PC-3 (cell line): ENCODE measurements at places on chromosomes 7 and 10. TPM values are rescaled to one million over a fixed set of nuclear protein-coding genes. Genes with fewer than 3 reads are reported as not detected.

PDGFA gene
- 16.1 and 18.4 TPM in 2 replicates for total RNA-seq

LRRC17 gene
- total RNA-seq, result 0.11 TPM in 1 of 2 replicates, not detected in the other

FMC1 gene
- 8.8 and 12.2 TPM in 2 replicates for total RNA-seq

CPN1 gene
- total RNA-seq, result not detected in 2 replicates

HOXA13 gene
- total RNA-seq, result 12.1 and 14.9 TPM in 2 replicates

NME8 gene
- total RNA-seq, result not detected in 2 replicates

TRPV5 gene
- total RNA-seq, result not detected in 2 replicates

MRLN gene
- total RNA-seq, result not detected in 2 replicates

SPAM1 gene
- not detected in 2 replicates for total RNA-seq

LRGUK gene
- total RNA-seq, result 1.0 TPM in 2 replicates

PRF1 gene
- not detected in 2 replicates for total RNA-seq

DNA sequence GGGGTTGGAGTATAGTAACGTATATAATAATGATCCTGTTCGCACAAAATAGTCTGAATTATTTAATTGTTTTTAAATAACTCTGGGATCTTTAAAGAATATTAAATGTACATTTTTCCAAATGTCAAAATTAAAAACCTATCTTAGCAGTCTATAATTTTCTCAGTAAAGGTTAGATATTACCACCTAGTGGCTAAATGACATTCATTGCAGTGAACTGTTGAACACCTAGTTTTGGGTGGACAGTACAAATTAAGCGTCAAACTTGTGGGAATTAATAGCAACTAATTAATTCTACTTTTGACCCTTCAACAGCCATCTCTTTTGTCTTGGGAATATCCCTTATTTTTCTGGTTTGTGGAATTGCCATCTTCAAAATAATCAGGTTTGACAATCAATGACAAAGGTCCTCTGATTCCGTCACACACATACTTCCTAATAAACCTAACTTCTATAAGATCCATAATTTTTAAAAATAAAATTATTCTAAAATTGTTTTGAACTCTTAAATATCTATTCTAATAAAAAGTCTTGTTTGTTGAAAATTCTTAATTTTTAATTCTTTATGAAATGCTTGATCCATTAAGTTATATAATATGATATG lies 165.7 kb downstream of the SEMA3D start:
- peaks cover 18% of the 10 kb centered on the region for H3K4me1 ChIP-seq
- no peak overlapping the region for H3K27ac ChIP-seq

- DNase-seq, result no peak
- no peak overlapping the region for H3K4me3 ChIP-seq
- H3K27me3 ChIP-seq, result no peaks in the 10 kb centered on the region
- H3K27ac ChIP-seq, result no peak overlapping the region
- peaks cover 18% of the 10 kb centered on the region for H3K4me1 ChIP-seq
Observed at GRCh38 chr10:21530641-21531040, 3.4 kb upstream of the MLLT10 start.

DNA sequence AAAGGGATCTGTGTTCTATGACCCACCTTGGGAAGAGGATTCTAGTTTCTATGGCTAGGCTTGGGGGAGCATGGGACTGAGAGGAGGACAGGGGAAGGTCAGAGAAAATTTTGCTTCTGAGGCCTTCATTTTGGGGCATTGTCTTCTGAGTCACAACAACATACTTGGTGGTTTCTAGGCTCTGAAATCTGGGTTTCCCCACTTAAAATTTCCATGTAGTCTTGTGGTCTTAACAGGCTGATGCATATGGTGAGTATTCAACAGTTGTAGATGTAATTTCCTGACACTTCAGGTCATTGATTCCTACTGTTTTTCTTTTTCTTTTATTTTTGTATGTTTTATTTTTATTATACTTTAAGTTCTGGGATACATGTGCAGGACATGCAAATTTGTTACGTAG lies 88.5 kb downstream of the ANKRD7 start:
- H3K36me3 ChIP-seq, result no peaks in the 10 kb centered on the region
- H3K27ac ChIP-seq, result no peak overlapping the region
- no peaks in the 10 kb centered on the region for H3K27me3 ChIP-seq
- H3K4me3 ChIP-seq, result no peak overlapping the region

DNA sequence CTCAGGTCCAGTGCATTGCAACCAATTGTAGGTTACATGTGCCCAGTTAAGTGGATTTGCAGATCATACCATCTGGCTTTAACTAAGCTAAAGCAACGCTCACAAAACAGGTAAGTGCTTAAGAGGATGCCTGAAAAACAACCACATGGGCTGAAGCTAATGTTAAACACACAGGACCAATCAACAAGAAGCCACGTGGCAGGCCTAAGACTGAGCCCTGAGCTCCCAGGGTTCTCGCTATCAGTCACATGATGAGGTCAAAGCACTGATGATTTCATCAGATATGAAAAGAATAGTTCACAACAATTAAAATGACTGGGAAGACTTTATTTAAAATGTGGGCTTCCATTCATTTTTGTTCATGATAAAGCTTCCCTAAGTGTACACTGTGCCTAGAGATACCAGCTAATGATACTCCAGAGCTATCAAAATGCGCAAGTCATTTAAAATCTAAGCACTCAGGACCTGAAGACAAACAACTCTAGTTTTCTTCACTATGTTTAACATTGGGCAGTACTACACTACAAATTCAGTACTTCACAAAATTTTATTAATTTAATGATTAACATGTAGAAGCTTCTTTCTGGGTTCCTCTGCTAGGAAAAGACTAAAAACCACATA lies 90.6 kb downstream of the PIP4K2A start:
- no peak for DNase-seq
- no peaks in the 10 kb centered on the region for H3K27me3 ChIP-seq
- no peaks in the 10 kb centered on the region for H3K36me3 ChIP-seq

- H3K27me3 ChIP-seq, result no peaks in the 10 kb centered on the region
- no peak overlapping the region for H3K4me3 ChIP-seq
- H3K27ac ChIP-seq, result no peak overlapping the region
- no peak for DNase-seq
Observed at GRCh38 chr10:83680470-83680891, 458.8 kb upstream of the GHITM start.

DNA sequence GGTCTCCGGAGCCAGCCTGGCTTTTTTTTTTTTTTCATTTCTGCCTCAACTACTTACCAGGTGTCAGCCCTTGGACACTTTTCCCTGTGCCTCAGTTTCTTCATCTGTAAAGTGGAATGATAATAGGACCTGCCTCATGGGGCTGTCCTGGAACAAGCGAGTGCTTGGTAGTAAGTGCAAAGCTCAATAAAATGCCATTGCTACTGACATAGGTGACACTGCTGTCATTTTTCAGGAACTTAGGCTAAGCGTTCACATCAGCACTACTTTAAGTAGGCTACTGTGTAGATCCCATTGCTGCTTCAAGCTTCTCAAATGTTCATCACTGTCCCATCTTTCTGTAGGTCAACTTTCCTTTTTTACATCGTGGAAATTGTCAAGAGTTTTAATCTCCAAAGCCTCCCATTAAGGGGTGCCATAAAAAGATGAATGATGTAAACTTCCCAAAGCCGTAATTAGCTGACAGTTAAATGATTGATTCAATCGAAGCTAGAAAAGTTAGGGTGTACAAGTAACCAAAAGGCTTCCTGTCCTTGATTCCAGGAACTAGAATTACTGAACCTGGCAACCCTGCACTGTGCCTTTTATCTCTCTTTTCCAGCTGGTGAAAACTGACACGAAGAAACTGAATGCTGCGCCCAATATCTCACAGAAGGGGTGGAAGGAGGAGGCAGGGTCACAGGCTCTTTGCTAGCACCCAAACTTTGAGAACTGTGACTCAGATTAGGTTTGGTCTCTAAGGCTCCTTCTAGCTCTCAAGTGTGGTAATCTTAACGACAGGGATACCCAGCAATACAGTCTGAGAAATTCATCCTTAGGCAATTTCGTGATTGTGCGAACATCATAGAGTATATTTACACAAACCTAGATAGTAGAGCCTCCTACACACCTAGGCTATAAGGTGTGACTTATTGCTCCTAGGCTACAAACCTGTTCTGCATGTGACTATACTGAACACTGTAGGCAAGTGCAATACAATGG lies 861 bp upstream of the USP6NL start:
- DNase-seq, result no peak
- peak overlapping the region; percentile 75 for H3K4me3 ChIP-seq
- no peaks in the 10 kb centered on the region for H3K27me3 ChIP-seq
- no peaks in the 10 kb centered on the region for H3K36me3 ChIP-seq
- 0 out of 2 replicates have a peak overlapping the region, but pooled peaks have one; percentile 34 for H3K27ac ChIP-seq

GRCh38 chr7:29569648-29570047 lies 6.0 kb downstream of the PRR15 start:
- no peak overlapping the region for H3K27ac ChIP-seq
- no peak overlapping the region for H3K4me3 ChIP-seq
- H3K27me3 ChIP-seq, result no peaks in the 10 kb centered on the region
- DNase-seq, result peak; percentile 71
- H3K4me1 ChIP-seq, result peaks cover 22% of the 10 kb centered on the region

DNA sequence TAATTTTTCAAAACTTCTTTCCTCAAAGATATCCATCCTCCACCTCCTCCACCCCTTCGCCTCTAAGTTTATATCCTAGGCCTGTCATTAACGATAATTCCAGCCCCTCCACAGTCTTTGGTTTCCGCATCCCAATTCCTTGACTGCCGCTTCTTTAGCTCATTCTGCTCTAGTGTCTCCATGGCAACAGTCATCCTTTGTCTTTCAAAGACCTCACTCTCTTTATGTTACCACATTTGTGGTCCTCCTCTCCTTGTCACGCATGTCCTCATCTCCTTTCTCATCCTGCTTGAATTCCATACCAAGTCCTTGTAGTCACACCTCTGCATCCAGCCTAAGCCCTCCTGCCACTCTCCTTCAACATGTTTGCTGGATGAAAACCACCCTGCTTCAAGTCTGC lies 511.2 kb upstream of the KLF6 start:
- H3K4me1 ChIP-seq, result no peaks in the 10 kb centered on the region; the same call in 1 of the 2 replicates
- no peaks in the 10 kb centered on the region for H3K27me3 ChIP-seq
- H3K4me3 ChIP-seq, result no peak overlapping the region
- no peak for DNase-seq

DNA sequence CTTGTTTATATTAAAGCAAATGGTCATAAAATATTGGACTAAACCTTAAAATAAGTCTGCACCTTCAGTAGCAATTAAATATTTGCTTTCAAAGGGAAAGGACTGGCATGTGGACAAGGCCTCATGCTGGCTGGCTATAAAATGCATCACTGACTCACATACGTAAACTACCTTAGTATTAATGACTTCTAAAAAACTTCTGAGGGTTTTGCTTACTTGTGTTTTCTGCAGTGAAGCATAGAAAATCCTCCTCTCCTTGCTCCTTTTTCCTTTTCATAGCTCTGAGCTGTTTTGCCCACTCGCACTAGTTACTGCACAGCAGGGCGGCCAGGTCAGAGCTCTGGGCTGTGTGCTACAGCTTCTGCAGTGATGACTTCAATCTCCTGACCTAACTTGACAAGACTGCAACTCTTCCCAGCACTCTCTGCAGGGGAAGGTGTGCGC lies 82.3 kb downstream of the CUL2 start:
- DNase-seq, result peak; percentile 96
- H3K4me1 ChIP-seq, result peaks cover 69% of the 10 kb centered on the region
- peak overlapping the region; percentile 1; the same call in 1 of the 2 replicates for H3K4me3 ChIP-seq
- H3K27me3 ChIP-seq, result no peaks in the 10 kb centered on the region
- H3K36me3 ChIP-seq, result peaks cover 28% of the 10 kb centered on the region

- no peaks in the 10 kb centered on the region for H3K36me3 ChIP-seq
- no peak overlapping the region for H3K4me3 ChIP-seq
- DNase-seq, result no peak
Observed at GRCh38 chr10:22893781-22894180, 34.1 kb upstream of the ARMC3 start.

GRCh38 chr10:105121743-105122142 lies 480.7 kb downstream of the SORCS3 start:
- no peak overlapping the region for H3K4me3 ChIP-seq
- no peaks in the 10 kb centered on the region for H3K27me3 ChIP-seq
- no peaks in the 10 kb centered on the region for H3K4me1 ChIP-seq
- H3K27ac ChIP-seq, result no peak overlapping the region
- DNase-seq, result no peak

- no peak overlapping the region for H3K4me3 ChIP-seq
- H3K27ac ChIP-seq, result no peak overlapping the region
- DNase-seq, result no peak
- peaks cover 17% of the 10 kb centered on the region; the same call in 1 of the 2 replicates for H3K27me3 ChIP-seq
- H3K4me1 ChIP-seq, result no peaks in the 10 kb centered on the region
Observed at GRCh38 chr10:1175956-1176565, 119.9 kb downstream of the WDR37 start.

DNA sequence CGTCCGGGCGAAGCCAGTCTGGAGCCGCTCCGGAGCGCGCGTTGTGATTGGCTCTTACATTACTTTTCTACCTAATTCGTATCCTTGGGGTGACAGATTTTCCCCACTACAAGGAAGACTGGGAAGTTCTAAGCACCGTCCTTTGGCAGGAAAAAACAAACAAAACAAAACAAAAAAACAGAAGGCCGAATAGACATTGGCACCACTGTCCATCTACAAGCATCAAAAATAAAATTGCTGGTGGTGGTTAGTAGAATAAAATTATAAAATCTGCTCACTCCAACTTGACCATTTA lies 651 bp upstream of the SKAP2 start:
- H3K27me3 ChIP-seq, result no peaks in the 10 kb centered on the region
- peak overlapping the region; percentile 92 for H3K4me3 ChIP-seq
- peak overlapping the region; percentile 80 for H3K27ac ChIP-seq
- peaks cover 44% of the 10 kb centered on the region for H3K4me1 ChIP-seq

GRCh38 chr10:79581044-79581443 lies 20.8 kb upstream of the SFTPA2 start:
- H3K27me3 ChIP-seq, result no peaks in the 10 kb centered on the region
- no peak overlapping the region for H3K27ac ChIP-seq
- no peak overlapping the region for H3K4me3 ChIP-seq
- DNase-seq, result no peak
- H3K4me1 ChIP-seq, result no peaks in the 10 kb centered on the region

DNA sequence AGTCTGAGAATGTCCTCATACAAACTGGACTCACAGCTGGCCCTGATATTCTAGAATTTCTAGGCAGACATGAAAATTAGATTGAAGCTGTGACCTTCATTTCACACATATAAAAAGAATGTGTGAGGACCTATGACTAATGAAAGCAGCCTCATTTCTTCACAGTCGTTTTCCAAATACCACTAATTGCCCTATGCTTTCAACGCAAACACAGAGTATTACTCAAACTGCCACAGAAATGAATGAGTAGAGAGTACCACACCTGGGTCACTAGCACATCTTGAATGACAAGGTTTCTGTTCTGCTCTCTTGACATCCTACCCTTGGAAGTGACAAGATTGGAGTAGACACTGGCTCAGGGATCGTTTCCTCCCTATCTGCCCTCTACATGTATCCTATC lies 142.4 kb downstream of the C1GALT1 start:
- H3K27me3 ChIP-seq, result no peaks in the 10 kb centered on the region
- no peak overlapping the region for H3K4me3 ChIP-seq
- peaks cover 24% of the 10 kb centered on the region for H3K4me1 ChIP-seq
- DNase-seq, result no peak
- no peak overlapping the region for H3K27ac ChIP-seq

DNA sequence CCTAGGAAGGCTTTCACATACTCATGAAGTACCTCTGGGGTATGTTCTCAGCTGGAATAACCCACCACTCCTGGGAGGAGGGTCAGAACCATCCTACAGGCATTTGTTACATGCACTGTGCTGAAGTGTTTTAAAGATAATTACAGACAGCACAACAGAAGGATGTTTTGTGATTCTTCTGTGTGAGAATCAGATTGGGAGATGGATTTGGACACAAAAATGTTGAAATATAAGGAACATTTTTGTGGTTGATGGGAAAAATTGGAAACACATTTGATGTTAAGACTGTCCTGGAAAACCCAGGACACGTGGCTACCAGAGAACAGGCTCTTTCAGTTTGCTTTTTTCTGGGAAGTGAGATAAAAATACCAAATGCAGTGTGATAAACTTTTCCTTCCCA lies 61.4 kb downstream of the BICC1 start:
- DNase-seq, result no peak
- H3K4me3 ChIP-seq, result no peak overlapping the region
- H3K4me1 ChIP-seq, result no peaks in the 10 kb centered on the region
- H3K36me3 ChIP-seq, result no peaks in the 10 kb centered on the region
- H3K27ac ChIP-seq, result no peak overlapping the region
- H3K27me3 ChIP-seq, result peaks cover 30% of the 10 kb centered on the region
